ENCODE measurements at places on chromosomes 4 and X.

GRCh38 chr4:68905939-68906779 lies 45.4 kb downstream of the UGT2A3 start:
- no peak for DNase-seq

DNA sequence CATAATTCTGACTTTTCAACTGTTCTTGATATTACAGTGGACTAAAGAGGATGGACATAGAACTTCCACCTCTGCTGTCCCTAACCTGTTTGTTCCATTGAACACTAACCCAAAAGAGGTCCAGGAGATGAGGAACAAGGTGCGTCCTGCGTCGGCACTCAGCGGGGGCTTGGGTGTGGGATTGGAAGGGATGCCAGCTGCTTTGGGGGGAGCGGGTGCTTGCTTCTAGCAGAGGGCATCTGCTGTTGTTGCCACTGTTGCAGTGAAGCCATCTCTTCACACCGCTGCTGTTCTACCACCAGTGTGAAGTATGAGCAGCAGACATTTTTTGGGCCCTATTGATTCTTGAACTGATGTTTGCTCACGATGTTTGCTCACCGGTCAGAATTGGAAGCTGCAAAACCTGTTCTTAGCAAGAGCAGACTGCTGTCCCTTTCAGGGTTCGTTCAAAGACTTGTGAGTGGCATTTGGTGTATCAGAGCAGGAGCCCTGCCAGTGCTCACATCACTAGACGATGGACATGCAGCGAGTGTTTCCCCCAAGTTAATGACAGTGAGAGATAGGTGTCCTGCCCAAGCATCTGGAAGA lies 55.4 kb downstream of the NOP14 start:
- DNase-seq = no peak

DNA sequence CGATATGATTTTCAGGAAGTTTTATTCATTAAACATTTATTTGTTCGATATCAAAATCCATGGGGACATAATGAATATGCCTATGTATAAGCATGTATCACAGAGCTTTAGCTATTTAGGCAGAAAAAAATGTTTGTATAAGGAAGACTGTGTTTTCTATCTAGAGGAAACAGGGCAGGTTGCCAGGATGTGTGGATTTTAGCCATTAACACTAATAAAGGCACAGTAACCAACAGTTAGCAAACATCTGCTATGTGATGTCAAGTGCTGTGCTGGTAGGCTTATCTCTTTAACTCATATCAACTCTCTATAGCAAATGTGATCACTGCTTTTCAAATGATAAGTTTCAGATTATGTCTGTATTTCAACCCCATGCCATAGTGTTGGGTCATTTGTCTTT lies 708.9 kb upstream of the HS3ST1 start:
- DNase-seq = no peak

DNA sequence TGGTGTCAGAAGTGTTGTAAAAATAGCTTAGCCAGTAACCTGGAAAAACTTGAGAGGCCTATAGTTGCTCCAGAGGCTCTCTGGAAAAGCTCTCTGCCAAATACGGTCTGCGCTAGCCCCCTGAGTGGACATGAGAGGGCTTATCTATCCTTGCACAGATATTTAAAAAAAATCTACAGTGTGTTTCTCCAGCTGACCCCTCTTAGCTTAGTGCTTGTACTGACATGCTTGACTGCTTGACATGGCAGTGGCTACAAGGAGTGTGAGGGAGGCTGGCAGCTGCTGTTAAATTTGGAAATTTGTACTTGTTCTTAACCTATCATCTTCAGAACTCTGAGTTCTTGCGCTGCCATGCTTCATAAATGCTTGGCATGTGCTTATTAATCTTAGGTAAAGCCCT lies 229.2 kb downstream of the RBMX2 start:
- DNase-seq = no peak

DNA sequence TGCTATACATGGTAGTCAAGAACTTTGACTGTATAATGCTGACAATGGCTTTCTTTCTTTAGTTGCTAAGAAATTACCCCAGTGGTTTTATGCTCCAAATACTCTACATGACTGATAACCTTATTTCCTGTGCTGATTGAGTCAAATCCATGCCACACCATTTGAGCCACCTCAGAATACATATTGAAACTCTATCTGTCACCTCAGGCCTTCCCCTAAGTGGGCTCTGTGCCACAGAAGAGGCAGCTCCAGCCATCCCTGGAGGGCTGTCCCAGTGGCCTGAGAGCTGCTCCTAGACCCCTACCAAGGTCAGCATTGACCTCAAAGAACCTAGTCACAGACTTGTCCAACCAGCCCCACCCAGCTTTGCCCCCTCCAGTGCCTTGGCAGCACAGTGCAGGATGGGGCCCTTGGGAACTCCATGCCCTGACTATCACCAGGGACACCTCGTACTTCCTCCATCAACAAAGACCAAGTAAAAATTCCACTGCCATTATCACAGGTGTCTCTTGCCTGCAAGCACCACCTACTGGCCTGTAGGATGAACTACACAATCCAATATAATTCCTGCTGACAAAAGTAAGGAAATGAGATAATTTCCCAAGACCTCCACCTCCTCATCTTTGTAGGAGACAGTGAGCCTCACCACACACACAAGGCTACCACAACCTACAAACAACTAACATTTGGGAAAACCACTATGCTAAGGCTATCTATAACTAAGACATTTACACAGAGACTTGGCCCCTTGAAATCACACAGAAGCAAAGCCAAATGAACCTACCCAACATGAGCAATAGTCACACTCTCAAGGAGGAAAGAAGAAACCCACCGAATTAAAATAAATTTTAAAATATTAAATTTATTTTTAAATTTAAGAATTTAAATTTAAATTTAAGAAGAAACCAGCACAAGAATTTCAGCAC lies 239.9 kb downstream of the NKX6-1 start:
- no peak for DNase-seq

All from stimulated activated naive CD4-positive, alpha-beta T cell treated with Interleukin-2 at 50 U/mL for 16 hours (primary cell).